ENCODE measurements at places on chromosomes 1 and 21. TPM values are rescaled to one million over a fixed set of nuclear protein-coding genes. Genes with fewer than 3 reads are reported as not detected.

The LDLRAD1 gene
- total RNA-seq, result not detected

The SLC30A1 gene
- total RNA-seq, result 8.0 TPM

The ORC1 gene
- total RNA-seq, result 27.0 TPM

The HLX gene
- 0.20 TPM for total RNA-seq

The FAM43B gene
- not detected for total RNA-seq

DNA sequence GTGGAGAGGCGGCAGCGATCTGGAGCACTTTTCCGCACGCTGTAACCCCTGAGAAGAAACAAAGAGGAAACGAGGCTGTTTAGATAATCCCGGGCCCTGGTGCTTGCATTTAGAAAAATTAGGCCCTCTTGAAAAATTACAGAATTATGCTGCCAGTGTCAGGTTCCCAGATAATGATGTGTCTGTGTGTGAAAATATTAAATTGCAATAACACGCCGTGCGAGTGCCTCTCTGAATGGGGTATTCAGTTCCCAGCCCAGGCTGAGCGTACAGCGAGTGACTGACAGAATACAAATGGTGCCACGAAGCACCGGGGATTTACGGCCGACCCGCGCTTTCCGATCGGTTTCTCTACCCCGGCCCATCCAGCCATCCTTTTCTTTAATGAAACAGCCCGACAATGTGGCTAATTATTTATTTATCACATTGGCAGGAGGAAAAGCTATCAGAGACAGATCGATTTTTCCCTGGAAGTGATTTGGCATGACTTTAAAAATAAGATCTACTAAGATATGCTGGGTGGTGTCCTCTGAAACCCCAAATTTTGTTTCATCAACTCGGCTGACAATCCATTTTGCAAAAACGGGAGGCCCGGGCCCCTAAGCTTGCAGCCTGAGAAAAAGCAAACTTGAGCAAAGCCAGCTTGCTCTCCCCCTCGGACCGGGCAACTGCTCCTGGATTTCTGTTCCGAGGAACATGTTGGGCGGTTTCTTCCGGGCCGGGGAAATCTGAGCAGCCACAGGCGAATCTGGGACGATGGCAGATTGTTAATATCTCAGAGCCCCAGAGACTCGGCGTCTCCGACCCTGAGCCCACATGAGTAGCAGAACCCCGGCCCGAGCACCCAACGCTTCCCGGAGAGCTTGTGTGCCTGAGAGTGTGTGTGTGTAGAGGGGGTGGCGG, 11.3 kb downstream of the PRDM16 start:
- peaks cover 9% of the 10 kb centered on the region for H3K27me3 ChIP-seq
- no peaks in the 10 kb centered on the region for H3K4me1 ChIP-seq

GRCh38 chr1:184800876-184801275, 46.2 kb upstream of the EDEM3 start:
- no peak overlapping the region for H3K4me3 ChIP-seq
- H3K4me1 ChIP-seq, result peaks cover 5% of the 10 kb centered on the region
- H3K36me3 ChIP-seq, result peaks cover 71% of the 10 kb centered on the region
- H3K27me3 ChIP-seq, result no peaks in the 10 kb centered on the region
- no peak overlapping the region for H3K27ac ChIP-seq

GRCh38 chr21:46477765-46478164, 19.1 kb downstream of the DIP2A start:
- peaks cover 24% of the 10 kb centered on the region for H3K36me3 ChIP-seq
- H3K4me1 ChIP-seq, result peaks cover 13% of the 10 kb centered on the region
- no peak overlapping the region for H3K27ac ChIP-seq
- H3K4me3 ChIP-seq, result no peak overlapping the region
- H3K27me3 ChIP-seq, result no peaks in the 10 kb centered on the region

DNA sequence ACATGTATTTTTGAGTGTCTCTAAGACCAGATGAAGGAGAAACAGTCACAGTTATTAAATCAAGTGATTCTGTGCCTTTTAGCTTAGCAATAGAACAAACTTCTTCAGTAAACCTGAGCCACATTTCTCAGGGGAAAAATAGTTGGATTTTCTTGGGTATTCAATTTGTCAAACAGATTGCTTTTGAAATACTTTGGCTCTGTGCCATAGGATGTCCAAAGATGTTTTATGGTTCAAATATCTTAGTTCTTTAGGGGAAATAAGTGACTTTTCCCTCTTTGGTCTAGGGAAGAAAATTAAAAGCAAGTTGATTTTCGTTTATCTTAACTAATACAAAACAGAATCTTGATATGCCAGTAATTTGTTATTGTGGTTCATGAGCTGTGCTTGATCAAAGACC, 125.9 kb downstream of the ATP5PO start:
- H3K27ac ChIP-seq, result no peak overlapping the region
- H3K36me3 ChIP-seq, result no peaks in the 10 kb centered on the region
- H3K4me3 ChIP-seq, result no peak overlapping the region
- DNase-seq, result no peak
- no peaks in the 10 kb centered on the region for H3K4me1 ChIP-seq

DNA sequence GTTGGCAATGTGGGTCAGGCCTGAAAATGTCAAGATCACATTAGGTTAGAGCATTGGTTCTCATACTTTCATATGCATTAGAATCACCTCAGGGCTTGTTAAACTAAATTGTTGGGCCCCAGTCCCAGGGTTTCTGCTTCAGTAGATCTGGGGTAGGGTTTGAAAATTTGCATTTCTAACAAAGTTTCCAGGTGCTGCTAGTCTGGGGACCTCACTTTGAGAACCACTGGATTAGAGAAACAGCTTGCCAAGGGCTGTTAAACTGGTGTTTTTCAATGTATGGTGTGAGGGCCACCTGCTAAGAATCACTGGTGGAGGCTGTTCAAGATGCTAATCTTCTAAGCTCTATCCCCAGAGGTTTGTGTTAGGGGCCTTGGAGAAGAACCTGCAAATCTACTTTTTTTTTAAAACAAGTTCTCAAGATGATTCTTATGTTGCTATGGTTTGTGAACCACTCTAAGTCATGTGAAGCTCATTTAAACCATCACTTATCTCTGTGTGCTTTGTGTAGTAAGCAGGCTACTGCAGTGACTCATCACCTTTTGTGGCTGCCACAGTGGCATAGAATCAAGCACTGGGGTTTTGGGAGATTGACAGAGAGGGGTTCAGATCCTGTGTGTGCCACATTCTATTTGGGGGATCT, 152.2 kb downstream of the S1PR1 start:
- no peaks in the 10 kb centered on the region for H3K36me3 ChIP-seq
- peak; percentile 49 for DNase-seq
